CD4-positive, CD25-positive, alpha-beta regulatory T cell (primary cell): ENCODE measurements at places on chromosomes 5 and 9. TPM values are rescaled to one million over a fixed set of nuclear protein-coding genes. Genes with fewer than 3 reads are reported as not detected.

The WDR31 gene
- total RNA-seq, result 0.22 TPM

The ASTN2 gene
- 5.0 TPM for total RNA-seq

The LHX6 gene
- total RNA-seq, result not detected

DNA sequence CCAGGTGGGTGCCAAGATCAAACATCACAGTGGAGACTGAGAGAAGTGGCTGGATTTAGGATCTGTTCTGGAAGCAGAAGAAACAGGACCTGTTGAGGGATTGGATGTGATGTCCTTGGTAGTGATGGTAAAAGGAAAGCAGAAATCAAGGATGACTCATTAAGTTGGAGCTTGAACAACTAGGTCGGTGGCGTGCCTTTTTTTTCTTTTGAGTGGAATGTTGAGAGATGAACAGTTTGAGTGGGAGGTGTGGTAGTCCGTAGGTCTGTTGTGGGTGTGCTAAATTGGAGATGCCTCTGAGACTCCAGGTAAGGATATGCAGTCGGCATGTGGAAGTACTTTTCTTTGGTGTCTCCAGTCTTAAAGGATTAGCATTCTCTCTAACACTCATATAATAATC is 92.1 kb upstream of the IL12B start:
- no peak for DNase-seq

DNA sequence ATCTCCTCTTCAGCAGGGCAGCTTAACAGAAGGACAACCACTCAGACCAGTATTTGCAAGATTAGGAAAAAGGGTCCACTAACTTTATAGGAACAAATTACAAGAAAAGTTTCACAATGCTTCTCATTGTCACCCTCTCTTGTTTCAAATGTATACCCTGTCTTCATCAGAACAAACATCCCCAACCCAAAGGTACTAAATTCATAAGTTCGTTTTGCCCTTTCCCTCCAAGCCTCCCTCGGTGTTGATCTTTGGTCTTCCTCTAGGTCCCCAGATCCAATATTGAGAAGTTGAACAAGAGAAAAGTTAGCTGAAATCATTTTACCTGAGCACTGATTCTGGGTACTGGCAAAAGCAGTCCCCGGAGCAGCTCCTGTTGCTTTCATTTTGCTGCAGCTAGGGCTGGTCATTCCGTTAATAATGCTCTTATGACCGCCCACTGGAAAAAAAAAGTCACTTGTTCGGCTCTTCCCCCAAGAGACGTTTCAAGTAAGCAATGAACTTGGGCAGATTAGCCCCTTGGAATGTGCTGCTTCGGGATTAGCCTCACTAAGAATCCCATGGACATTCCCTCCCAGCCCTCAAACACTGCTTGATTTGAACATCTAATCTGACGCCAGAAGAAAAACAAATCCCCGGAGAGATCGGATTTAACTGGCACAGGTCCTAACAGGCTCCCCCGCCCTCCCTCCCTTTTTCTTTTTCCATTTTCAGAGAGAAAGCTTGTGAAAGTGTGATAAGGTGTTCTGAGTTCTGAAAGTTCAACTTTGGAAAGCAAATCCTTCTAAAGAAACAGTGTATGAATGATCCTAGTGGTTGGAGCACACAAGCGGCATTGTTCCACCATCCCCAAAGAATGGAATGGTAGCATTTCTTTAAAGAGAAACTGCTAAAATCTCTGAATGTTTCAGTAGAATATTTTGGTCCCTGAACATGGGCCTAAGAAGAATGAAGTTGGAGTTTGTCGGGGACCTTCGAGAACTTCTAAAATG is 252.5 kb downstream of the TRPM3 start:
- DNase-seq, result no peak

DNA sequence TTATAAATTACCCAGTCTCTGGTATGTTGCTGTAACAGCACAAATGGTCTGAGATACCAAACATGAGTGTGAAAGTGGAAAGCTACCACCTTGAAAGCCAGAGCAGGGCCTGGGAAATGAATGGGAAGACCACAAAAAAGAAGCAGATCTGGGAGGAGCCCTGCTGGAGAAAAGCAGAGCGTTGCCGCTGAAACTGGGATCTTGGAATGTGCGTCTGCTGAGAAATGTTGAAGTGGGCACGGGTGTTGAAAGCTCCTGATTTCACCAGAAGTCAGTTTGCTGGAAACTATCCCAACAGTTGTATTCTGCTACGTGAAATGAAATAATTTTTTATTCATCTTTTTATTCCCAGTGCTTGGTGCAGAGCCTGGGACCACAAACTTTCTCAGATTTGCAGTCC is 40.0 kb downstream of the NUDT12 start:
- DNase-seq, result no peak

GRCh38 chr9:92769286-92769685 is 4.7 kb upstream of the BICD2 start:
- peak; percentile 35 for DNase-seq

DNA sequence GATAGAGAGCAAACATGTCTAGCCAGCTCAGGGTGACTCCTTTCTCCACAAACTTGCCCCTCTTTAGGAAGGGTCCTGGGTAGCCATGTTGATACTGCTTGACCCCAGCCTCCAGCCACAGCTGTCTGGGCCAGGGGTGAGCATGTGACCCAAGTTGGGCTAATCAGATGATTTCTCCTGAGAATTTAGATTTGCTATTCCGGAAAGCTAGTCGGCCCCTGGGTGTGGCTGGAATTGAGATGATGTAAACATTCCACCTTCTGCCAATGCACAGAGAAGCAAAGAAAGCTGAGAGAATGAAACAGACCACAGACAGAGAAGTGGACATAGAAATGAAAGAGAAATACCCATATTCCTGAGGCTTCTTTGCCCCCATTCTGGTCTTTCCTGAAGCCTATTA is 17.8 kb upstream of the B4GALT1 start:
- no peak for DNase-seq

GRCh38 chr5:83029912-83030311 is 47.3 kb downstream of the TMEM167A start:
- DNase-seq, result no peak

DNA sequence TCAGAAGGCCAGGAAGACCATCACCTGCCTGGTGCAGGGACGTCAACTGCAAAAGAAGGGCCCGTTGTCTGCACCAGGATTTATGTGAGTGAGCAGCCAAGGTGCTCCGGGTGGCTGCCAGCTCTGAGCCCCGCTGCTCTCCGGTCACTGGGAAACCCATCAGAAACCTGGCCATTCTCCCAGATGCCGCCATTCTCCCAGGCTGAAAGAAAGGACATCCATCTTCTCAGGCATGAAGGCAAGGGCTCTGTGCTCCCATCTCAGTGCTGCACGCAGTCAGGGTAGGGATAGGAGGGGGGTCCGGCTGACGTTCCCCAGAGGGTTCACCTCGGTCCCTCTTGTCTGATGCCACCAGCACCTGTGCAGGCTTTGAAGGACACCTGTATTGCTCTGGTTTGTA is 158.4 kb downstream of the ERCC6L2 start:
- no peak for DNase-seq

GRCh38 chr5:154446195-154447088 is 645 bp downstream of the SAP30L start:
- peak; percentile 39 for DNase-seq
